Cardiac septum (tissue), 1 donor: ENCODE measurements at places on chromosomes 4 and X. TPM values are rescaled to one million over a fixed set of nuclear protein-coding genes. Genes with fewer than 3 reads are reported as not detected.

FAM184B gene
- total RNA-seq: 0.03 TPM

ITM2A gene
- total RNA-seq: 57.8 TPM

DCLK2 gene
- total RNA-seq: 32.6 TPM

ADGRL3 gene
- 15.3 TPM for total RNA-seq

KCTD8 gene
- total RNA-seq: 0.67 TPM

DNA sequence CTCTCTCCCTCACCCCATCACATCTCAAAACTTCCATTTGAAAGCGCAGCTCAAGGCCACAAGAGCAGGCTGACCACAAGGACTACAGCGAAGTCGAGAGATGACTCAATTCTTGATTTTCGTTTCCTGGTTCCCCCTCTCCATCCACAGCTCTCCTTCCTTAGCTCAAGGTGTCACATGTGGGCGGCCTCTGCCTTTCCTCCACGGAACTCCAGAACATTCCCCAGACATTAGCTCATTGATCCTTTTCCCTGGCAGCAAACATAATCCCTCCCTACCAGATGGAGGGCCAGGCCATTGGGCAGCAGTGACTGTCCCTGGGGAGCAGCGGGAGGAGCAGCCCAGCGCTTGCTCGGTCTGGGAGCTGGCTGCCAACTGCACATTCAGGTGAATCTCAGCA, 56.3 kb downstream of the CCDC149 start:
- no peak for DNase-seq

DNA sequence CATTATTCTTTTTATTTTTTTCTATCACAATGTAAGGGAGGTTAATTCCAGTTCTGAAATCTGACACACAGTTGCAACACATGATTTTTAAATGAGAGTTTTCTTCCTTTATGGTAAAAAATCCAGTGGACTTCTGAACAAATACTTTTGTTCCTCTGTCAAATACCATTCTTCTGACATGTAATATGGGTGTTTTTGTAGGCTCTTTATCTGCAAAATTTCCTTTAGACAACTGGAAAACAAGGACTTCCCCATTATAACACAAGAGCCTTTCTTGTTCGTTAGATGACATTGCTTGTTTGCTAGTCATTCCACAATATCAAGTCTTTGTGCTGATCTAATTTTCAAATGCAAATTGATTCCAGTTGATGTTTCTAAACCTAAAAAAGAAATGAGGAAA, 7.7 kb downstream of the FANCB start:
- DNase-seq: no peak

DNA sequence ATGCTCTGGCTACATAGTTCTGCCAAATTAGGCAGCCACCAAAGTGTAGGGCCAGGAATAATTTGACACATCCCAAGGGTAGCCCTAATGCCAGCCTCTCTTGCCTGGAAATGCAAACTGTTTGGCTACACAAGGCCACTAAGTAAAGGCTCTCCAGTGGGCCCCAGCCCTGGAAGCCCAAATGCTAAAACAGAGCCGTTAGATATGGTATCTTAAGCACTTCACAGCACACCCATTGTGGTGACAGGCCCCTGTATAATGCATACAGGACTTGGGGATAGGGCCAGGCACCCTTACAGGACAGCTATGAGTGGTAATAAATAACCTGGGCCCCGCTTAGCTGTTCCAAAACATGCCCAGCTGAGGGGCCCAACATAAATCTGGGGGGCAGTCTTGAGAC, 623.9 kb downstream of the BCOR start:
- no peak for DNase-seq

- DNase-seq: no peak
These were observed 69.1 kb upstream of the PLAC1 start for GRCh38 chrX:134727363-134727762.

DNA sequence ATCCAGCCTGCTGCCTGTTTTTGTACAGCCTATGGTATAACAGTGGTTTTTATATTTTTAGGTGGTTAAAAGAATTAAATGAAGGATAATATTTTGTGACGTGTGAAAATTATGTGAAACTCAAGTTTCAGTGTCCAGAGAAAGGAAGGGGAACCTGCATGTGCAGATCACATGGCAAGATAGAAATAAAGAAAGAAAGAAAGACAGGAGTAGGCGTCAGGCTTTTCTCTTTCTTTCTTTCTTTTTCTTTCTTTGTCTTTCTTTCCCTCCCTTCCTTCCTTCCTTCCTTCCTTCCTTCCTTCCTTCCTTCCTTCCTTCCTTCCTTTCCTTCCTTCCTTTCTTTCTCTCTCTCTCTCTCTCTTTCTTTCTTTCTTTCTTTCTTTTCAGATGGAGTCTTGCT, 42.0 kb upstream of the HUWE1 start:
- no peak for DNase-seq
